Activated CD4-positive, alpha-beta T cell treated with anti-CD3 and anti-CD28 coated beads for 36 hours (primary cell): ENCODE measurements at places on chromosomes 1 and 21.

- no peak for DNase-seq
These were observed 55.2 kb downstream of the SDC3 start for GRCh38 chr1:30853350-30853749.

GRCh38 chr1:219460896-219461815 lies 151.7 kb downstream of the ZC3H11B start:
- DNase-seq: no peak

DNA sequence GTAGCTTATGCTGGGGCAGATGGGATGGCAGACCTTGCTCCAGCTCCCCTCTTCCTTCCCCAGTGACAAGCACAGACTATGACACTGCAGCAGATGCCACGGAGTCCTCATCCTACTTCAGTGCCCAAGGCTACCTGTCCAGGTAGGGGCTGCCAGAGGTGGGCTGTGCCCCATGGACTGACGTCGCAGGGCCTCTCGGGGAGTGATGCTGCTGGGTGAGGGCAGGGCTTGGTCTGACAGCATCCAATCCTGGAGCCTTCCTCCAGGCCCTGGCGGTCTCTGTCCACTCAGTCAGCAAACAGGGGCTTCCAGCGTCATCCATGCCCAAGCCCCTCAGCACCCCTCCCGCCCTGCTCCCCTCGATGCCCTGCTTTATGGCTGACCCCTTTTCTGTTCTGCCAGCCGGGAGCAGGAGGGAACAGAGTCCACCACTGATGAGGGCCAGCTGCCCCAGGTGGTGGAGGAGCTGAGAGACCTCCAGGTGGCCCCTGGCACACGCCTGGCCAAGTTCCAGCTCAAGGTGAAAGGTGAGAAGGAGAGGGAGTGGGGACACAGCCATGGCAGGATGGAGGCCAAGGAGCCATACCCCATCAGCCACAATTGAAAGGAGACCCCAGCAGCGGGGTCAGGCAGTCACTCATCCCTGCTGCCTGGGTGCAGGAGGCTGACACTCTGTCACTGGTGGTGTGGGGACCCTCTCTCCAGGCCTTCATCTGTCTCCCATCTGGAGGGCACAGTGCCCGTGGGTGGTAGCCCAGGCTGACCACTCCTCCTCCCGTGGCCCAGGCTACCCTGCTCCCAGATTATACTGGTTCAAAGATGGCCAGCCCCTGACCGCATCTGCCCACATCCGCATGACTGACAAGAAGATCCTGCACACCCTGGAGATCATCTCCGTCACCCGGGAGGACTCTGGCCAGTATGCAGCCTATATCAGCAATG lies 73.6 kb downstream of the TRIM11 start:
- DNase-seq: no peak

DNA sequence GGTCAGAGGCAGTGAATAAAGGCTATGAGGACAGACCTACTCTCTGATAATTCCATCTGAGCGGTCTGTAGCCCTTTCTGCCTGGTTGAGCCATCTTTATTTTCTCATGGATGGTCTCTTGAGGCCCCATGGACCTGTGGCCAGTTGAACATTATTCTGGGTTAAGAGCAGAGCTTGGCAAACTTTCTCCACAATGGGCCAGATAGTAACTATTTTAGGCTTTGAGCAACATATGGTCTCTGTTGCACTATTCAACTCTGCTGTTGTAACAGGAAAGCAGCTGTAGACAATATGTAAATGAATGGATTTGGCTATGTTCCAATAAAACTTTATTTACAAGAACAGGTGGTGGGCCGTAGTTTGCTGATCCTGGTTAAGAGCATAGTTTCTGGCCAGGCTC lies 62.7 kb downstream of the KAZN start:
- DNase-seq: no peak

GRCh38 chr1:147201276-147201675 lies 23.9 kb downstream of the FMO5 start:
- no peak for DNase-seq
